Colonic mucosa (tissue), 4 donors: ENCODE measurements at places on chromosomes 11 and 22. TPM values are rescaled to one million over a fixed set of nuclear protein-coding genes. Genes with fewer than 3 reads are reported as not detected.

DNA sequence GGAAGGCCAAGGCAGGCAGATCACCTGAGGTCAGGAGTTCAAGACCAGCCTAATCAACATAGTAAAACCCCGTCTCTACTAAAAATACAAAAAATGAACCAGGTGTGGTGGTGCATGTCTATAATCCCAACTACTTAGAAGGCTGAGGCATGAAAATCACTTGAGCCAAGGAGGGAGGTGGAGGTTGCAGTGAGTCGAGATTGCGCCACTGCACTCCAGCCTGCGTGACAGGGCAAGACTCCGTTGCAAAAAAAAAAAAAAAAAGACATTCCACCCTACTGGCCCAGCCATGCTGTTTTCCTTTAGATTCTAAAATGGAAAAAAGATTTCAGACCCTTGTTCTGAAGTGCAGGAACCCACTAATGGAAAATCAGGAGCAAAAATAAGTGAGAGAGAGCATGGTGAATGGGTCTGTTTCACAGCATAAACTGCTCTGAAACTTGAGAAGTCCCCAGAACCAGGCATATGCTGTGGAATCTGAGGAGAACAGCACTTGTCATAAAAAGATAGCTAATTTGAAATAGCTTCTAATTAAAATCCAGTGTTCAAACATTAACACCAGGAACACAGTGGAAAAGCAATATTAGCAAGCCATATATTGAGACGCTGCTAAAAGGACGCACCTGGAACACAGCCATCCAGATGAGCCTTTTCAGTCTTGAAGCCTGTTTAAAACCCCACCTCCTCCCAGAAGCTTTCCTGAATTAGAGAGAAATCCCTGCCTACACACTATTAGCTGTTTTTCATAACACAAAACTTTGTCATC lies 66.3 kb upstream of the CHRM4 start:
- no peaks in the 10 kb centered on the region for H3K27me3 ChIP-seq
- H3K27ac ChIP-seq = no peak overlapping the region
- H3K36me3 ChIP-seq = no peaks in the 10 kb centered on the region
- no peak for DNase-seq

DNA sequence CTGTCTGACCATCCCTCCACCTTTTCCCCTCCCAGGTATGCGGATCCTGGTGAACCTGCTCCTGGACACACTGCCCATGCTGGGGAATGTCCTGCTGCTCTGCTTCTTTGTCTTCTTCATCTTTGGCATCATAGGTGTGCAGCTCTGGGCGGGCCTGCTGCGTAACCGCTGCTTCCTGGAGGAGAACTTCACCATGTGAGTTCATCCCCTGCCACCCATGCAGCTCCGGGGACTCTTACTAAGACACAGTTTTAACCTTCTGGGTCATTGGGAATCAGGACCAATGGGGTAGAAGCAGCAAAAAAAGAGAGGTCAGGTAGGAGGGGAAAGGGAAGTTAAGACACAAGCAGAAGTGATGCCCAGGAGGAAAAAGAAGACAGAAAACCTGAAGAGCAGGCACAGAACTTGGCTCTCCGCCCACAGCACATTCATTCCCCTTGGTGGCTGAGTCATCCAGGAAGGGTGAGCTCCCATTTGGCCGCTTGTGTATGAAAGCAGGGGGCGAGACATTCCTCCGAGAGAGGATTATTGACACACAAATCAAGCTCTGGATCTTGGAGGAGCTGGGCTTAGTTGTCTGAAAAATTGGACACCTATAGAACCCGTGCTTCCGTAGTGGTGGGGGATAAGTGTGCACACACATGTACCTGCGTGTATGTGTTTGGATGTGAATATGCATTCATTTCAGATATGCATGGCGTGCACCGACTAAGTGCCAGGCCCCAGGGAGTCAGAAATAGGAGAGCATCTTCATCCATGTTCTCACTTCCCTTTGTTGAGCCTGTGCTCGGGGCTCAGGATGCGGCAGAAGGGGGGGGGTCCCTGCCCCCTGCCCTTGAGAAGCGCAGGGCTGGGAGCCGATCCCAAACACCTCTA lies 64.2 kb downstream of the CACNA1I start:
- no peak overlapping the region for H3K4me3 ChIP-seq
- H3K27ac ChIP-seq = no peak overlapping the region
- H3K27me3 ChIP-seq = no peaks in the 10 kb centered on the region

The PATE2 gene
- not detected for total RNA-seq

The ALX4 gene
- total RNA-seq = not detected

The PKNOX2 gene
- 1.3 TPM for total RNA-seq

The PLEKHB1 gene
- 20.1 TPM for total RNA-seq

The POLD3 gene
- total RNA-seq = 33.9 TPM

The SCARF2 gene
- total RNA-seq = 0.91 TPM
